ENCODE measurements at places on chromosomes 4 and X.

DNA sequence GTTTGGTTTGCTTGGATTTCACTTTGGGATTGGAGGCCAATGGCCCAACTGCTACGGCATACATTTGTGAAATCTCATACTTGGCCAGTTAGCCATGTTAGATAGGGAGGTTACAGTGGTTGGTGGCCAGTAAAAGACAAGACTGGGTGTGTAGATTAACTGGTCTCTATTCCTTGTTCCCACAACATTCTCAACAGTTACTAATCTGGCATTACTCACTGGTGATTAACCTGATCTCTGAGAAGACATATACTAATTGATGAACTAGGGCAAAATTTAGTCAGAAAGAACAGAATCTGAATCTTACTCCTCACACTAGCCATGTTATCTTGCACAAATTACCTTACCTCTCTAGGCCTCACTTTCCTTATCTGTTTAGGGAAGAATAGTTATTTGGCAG lies 33.4 kb downstream of the GATB start:
- DNase-seq: no peak

DNA sequence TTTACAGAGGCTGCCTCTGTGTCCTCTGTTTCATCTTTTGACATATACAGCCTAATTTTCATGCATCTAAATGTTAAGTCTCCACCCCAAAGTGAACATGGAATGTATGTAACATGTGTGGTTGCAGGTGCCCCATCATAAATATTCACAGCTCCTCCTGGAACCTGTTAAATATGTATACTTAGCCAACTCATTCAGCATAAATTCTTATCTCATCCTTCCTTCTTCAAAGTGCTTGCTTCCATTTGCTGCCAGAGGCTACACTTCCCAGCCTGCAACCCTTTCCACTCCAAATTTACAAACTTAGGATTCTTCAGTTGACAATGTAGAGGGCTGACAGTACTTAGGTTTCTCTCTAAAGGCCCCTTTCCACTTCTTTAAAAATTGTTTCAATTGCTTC lies 60.6 kb downstream of the F8 start:
- no peak for DNase-seq

DNA sequence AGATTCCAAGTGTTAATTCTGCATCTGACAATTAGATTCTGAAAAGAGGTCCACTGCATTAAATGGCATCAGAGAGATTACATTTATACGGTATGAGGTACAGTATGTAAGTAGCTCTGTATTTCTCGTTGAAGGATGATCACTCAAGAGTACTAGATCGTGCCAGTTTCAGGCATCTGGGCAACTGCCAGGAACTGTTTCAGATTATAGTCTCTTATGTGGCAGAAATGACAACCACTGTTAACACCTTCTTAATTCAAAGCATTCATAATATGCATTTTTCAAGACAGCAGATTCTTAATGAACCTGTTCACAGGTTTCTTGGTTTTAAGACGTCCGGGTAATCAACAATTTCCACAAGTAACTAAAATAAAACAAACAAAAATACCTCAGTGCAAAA lies 1.6 kb downstream of the ANKRD50 start:
- DNase-seq: peak; percentile 29

GRCh38 chr4:89024051-89024675 lies 32.8 kb downstream of the FAM13A start:
- peak; percentile 78 for DNase-seq
